ENCODE measurements at places on chromosomes 7 and 10.

- DNase-seq, result no peak
Measured at GRCh38 chr10:52256832-52257691, 57.0 kb upstream of the DKK1 start.

GRCh38 chr7:117612637-117613036 lies 132.8 kb downstream of the CFTR start:
- no peak for DNase-seq

DNA sequence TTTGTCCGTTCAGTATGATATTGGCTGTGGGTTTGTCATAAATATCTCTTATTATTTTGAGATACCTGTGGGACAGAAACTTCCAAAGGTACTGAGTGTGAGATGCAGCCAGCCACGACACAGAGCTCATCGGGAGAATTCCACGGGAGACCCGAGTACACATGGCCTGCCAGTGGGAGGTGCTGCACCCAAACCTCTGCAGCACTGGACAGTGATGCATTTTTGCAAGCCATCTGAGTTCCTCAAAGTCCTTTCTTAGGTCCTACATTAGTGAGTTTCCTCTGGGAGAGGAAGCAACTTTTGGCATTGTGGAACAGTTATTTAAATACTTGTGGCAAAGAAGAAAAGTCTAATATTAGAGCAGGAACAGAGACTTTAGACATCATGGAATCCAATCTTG lies 77.5 kb downstream of the ARID5B start:
- no peak for DNase-seq

- DNase-seq, result no peak
Measured at GRCh38 chr7:13904007-13904406, 85.5 kb downstream of the ETV1 start.

Measured in erythroblast (primary cell).